Hematopoietic multipotent progenitor cell treated with erythropoietin and hydrocortisone succinate and interleukin-3 and kit ligand, for 17 days (in vitro differentiated cells): ENCODE measurements at places on chromosomes 3 and 15.

DNA sequence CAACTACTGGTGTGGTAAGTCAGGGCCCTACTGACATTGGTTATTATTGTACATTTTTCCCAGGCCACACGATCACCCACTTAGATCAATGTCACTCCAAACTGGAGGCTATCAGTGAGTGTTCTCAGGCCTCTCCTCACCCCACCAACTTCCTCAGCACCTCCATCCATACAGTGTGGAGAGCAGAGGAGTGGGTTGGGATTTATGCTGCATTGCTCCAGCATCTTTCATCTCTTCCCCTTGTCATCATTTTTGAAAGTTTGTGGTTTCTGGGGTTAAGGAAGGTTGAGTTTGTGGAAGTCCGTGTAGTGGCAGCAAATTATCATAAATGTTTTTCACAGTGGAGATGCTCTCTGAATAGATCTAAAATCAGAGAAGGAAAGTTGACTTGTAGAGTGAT, 60.2 kb downstream of the TLNRD1 start:
- no peak for DNase-seq

DNA sequence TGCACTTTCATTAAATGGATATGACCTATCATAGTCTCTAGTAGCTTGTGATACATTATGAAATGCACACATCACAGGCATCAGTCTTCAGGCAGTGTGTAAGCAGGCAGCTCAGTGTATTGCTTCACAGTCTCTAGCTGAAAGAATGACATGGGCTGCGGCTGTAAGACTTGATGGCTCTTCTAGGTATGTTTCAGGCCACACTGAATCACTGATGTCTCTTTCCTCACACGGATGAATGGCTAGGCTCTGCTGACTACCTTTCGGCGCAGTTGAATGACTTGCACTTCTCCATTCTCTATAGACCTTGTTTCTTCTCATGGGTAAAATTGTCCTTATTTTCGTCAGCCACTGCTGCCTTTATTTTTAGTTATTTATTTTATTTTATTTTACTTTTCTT, 15.4 kb downstream of the APH1B start:
- no peak for DNase-seq

DNA sequence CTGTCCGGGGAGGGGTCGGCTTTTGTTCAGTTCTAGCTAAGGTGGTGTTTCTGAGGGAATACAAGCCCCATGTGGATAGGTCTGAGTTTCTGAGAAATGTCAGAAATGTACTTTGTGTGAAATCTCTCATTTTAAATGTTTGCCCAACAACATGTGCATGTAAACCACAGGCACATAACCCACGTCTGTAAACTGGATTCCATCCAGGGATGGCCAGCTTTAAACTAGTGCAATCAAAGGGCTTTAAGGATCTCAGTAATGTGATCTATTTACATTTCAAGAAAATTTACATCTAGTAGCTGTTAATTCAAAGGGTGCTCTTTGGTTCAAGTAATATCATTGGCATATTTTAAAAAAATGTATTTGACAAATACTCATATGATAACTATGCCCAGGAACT, 52.0 kb downstream of the POLR2M start:
- no peak for DNase-seq

DNA sequence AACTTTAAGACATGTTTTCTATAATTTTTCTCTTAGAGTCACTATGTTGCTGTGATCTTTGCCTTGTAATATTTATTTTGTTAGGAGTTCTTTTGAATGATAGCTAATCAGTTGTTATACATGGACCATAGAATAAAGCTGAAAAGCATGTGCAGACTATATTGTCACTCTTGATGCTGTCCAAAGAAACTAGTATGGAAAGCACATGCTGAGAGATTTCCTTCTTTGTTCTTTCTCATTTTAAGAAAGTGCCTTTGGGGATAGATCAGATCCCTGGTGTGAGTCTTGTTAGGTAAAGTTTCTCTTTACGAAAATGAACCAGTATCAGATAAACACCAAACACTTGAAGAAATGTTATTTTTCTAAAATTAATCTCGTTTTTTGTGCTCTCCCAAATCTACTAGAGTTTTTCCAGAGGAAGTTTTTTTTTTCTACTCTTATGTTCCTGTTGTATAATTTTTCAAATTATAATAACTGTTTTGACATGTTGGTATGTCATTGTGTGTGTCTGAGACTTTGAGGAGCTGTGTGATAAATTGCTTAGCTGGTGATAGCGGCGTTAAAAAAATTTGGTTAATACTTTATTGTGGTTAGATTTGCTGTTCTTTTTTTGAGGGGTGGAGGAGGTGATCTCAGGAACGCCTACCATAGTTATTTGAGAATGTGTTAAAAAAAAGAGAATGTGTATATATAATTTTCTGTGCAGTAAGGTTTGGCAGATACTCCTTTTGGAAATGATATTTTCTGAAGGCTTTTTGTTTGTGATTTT, 2.2 kb downstream of the PIAS1 start:
- no peak for DNase-seq

DNA sequence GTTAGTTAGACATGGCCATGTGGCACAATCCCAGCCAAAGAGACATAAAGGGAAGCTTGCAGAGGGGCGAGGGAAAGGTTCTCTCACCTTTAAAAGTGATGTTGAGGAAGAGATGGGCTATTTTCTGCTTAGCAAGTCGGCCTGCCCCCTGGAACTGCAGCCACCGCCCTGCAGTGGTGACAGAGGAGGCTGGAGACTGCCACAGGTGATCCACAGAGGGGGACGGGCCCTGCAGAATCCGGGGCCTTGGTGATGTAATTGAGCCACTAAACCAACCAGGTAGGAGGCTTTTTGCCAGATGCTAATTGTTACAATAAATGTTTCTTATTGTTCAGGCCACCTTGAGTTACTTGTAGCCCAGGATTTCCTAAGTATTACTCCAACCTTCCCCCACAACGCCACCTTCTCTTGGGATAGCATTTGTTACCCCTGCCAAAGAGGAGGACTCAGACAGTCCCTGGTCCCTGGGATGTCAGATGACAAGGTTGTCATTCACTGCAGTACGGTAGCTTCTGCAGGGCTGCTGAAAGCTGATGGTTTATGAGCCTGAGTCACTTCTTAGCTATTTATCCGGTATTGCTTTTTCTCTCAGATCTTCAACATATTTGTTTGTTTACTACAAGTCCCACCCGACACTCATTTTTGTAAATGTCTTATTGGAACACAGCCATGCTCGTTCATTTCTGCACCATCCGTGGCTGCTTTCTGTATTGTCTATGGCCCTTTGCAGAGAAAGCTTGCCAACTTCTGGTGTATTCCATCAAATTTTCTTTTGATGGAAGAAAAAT, 63.3 kb upstream of the SEC61A1 start:
- no peak for DNase-seq

GRCh38 chr3:155744626-155745324, at the start of gene PLCH1:
TSS of gene PLCH1 (minus strand) at chr3:155745071. CDS start at chr3:155704224, 40,847 bp downstream.
- no peak for DNase-seq

DNA sequence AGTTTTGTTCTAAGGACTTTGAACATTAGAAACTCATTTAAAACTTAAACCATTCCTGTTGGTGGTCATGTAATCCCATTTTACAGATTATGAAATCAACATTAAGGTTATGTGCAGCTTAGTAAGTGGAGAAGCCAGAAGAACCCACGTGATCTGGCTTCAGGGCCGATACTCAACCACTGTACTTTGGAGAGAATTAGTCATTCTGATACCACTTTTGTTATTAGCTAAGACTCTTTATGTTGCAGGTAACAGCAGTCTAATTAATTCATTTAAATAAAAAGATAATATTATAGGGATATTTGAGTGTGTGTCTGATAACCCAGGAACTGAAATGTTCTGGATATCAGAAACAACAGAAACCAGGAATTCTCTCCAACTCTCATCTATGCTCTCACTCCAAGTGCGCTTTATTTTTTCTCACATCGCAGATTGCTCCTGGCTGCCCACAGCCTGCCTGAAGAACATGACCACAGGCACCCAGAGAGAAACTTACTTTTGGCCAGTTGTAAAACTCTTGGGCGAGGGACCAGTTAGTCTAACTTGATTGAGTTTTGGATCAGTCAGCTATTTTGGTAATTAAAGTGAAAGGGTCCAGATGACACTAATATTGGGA, 25.2 kb downstream of the UBE2E1 start:
- no peak for DNase-seq
